ENCODE measurements at places on chromosomes 6 and 20. TPM values are rescaled to one million over a fixed set of nuclear protein-coding genes. Genes with fewer than 3 reads are reported as not detected.

The CLPSL1 gene
- not detected for total RNA-seq

DNA sequence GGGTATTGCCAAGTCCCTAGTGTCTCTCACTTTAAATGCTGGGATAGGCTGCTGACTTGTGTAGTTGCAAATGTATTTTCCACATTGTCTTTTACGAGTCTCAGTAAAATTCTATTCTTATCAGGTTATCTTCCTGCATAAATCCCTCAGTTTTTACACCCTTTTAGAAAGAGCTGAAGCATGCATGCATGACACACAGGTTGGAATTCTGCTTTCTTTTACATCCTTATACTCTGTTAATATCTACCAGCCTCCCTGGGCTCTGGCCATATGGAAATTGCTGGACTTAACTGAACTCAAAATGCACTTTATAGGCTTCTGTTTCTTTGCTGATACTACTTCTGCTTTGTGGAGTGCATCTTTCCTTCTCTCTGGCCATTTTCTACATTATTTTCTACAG lies 477.4 kb downstream of the FRK start:
- H3K27ac ChIP-seq, result no peak overlapping the region
- no peaks in the 10 kb centered on the region for H3K4me1 ChIP-seq
- no peak overlapping the region for H3K4me3 ChIP-seq

GRCh38 chr20:32972181-32973076 lies 31.8 kb downstream of the SUN5 start:
- H3K4me1 ChIP-seq, result peaks cover 32% of the 10 kb centered on the region
- no peaks in the 10 kb centered on the region for H3K27me3 ChIP-seq
- H3K36me3 ChIP-seq, result peaks cover 3% of the 10 kb centered on the region
- no peak overlapping the region for H3K27ac ChIP-seq
- DNase-seq, result peak; percentile 94

GRCh38 chr20:2879146-2879545 lies 5.9 kb downstream of the PTPRA start:
- no peaks in the 10 kb centered on the region for H3K27me3 ChIP-seq
- H3K27ac ChIP-seq, result no peak overlapping the region
- H3K4me3 ChIP-seq, result no peak overlapping the region
- peaks cover 36% of the 10 kb centered on the region for H3K4me1 ChIP-seq

DNA sequence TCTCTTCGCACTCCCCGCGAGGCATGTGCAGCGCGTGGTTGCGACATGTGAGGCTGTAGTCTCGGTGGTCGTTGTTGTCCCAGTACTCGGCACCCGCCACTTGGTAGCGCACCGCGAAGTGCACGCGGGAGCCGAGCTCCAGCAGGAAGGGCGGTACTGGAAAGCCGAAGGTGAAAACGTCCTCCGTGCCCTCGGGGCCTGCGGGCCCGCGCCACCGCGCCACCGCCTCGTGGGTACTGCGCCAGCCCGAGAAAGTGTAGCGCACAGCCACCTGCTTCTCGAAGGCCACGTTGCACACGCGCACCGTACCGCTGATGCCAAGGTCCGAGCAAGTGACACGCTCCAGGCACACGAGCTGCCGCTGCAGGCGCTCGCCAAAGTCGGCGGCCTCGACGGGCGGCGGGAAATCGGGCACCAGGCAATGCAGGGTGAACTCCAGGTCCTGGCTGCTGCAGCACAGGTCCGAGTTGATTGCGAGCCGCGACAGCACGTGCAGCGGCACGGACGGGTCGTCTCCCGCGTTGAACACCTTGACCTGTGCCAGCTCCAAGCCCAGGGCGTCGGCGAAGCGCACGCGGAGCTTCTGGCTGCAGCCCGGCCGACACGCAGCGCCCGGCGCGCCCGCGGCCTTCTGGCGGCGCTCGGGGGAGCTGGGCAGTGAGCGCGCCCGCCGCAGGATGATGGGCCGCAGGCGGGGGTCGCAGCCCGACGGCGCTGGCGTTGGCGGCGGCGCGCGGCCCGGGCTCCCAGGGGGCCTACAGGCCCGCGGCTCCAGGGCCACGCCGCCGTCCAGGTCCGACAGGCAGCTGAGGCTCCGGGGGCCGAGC lies 840 bp downstream of the PPP1R3D start:
- H3K27me3 ChIP-seq, result no peaks in the 10 kb centered on the region
- H3K27ac ChIP-seq, result no peak overlapping the region
- peak overlapping the region; percentile 99 for H3K4me3 ChIP-seq
- peaks cover 14% of the 10 kb centered on the region for H3K36me3 ChIP-seq

DNA sequence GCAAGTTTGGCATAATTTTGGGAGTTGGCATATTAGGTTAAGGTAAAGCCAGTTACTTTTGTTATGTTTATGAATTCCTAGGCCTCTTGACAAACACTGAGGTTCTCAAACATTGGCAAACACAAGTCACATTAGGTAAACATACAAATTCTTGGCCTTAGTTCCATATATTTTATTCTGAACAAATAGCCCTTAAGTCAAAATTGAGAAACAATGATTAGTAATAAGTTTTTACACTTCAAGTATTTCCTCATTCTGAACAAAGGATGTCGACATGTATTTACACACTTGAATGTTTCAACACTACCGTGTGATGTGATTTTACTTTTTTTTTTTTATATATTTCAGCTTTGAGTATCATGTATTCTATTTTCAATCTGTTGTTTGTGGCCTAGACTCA lies 3.8 kb upstream of the ECHDC1 start:
- H3K4me3 ChIP-seq, result no peak overlapping the region
- H3K27ac ChIP-seq, result no peak overlapping the region
- peaks cover 6% of the 10 kb centered on the region for H3K36me3 ChIP-seq
- H3K27me3 ChIP-seq, result no peaks in the 10 kb centered on the region
- H3K4me1 ChIP-seq, result peaks cover 5% of the 10 kb centered on the region

Data from activated CD4-positive, alpha-beta T cell treated with anti-CD3 and anti-CD28 coated beads, Interleukin-2, amount 10 ng/mL, durations not matched to agents 24 days and 14 days (primary cell).